ENCODE measurements at places on chromosomes 2 and 18. TPM values are rescaled to one million over a fixed set of nuclear protein-coding genes. Genes with fewer than 3 reads are reported as not detected.

Gene SERPINB13
- polyA plus RNA-seq, result not detected

Gene NMS
- not detected for polyA plus RNA-seq

Gene LHCGR
- polyA plus RNA-seq, result not detected

Gene SLC14A1
- polyA plus RNA-seq, result not detected

Gene ABCB11
- polyA plus RNA-seq, result 0.03 TPM

Gene MAL
- not detected for polyA plus RNA-seq

Gene EMILIN1
- polyA plus RNA-seq, result 0.46 TPM

Gene CAPN13
- polyA plus RNA-seq, result 0.16 TPM

Gene IL1RL1
- 0.03 TPM for polyA plus RNA-seq

Gene GLI2
- polyA plus RNA-seq, result 12.5 TPM

Gene FHOD3
- 4.2 TPM for polyA plus RNA-seq
